Stimulated activated naive CD8-positive, alpha-beta T cell treated with anti-CD3 and anti-CD28 coated beads, Interleukin-15, amount 100 ng/mL, for 72 hours (primary cell): ENCODE measurements at places on chromosomes 16 and 17.

GRCh38 chr17:72416054-72416675 is 295.3 kb downstream of the SOX9 start:
- DNase-seq: no peak

GRCh38 chr16:66263973-66264310 is 102.5 kb upstream of the CDH5 start:
- DNase-seq: no peak

- no peak for DNase-seq
Measured at GRCh38 chr17:75874323-75875181, 3.8 kb downstream of the TRIM47 start.

- DNase-seq: no peak
Measured at GRCh38 chr16:22977294-22977697, 163.3 kb downstream of the HS3ST2 start.

- DNase-seq: peak; percentile 72
Measured at GRCh38 chr17:81926451-81927151, 934 bp downstream of the MAFG start.

DNA sequence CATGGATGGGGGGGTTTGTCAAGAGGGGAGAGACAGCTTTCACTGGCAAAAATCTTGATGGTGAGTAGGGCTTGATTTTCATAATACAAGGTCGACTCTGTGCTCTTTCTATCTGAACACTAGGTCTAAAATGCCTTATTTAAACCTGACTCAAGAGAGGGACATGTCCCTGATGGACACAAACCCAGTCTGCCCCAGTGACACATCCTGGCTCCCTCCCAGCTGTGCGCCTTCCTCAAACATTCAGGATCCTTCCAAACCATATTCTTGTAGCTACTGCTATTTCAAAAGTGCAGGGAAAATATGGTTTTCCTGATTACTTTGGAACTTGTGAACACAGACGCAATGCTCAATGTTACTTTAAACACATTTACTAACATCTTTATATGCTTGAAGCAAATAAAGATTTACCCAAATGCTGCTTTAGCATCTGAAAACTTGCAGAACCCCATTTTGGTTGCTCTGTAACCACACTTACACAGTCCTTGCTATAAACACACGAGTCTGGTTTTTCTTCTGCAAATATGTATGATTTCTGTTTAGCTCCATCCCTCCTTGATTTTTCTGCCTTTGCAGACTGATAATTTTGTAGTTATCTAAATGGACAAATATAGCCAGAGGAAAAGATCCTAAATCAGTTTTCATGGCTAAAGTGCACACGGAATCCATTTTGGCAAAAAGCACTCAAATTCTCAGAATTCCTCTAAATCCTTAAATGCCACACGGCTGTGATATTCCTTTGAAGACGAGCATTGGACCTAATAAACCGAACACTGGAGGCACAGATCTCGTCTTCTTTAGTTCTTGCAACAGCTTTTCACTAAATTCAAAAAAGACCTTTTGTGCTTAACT is 499.9 kb upstream of the ZFHX3 start:
- no peak for DNase-seq

DNA sequence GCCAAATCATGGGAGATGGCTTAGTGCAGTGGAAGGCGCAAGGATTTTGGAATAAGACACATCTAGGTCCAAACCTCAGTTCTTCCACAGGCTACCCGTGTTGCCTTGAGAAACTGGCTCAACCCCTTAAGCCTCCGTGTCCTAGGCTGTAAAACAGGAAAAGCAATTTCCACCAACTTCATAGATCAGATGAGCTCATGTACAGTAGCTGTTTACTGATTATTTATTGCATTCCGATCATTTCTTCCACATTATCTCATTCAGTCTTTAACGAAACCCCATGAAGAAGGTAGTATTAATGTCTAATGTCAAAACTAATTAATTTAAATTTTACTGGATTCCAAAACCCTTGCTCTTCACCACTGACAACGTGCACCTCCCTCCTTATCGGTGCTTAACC is 231.6 kb downstream of the GRIN2A start:
- no peak for DNase-seq
